Esophagus muscularis mucosa (tissue), 4 donors: ENCODE measurements at places on chromosomes 6 and 20.

DNA sequence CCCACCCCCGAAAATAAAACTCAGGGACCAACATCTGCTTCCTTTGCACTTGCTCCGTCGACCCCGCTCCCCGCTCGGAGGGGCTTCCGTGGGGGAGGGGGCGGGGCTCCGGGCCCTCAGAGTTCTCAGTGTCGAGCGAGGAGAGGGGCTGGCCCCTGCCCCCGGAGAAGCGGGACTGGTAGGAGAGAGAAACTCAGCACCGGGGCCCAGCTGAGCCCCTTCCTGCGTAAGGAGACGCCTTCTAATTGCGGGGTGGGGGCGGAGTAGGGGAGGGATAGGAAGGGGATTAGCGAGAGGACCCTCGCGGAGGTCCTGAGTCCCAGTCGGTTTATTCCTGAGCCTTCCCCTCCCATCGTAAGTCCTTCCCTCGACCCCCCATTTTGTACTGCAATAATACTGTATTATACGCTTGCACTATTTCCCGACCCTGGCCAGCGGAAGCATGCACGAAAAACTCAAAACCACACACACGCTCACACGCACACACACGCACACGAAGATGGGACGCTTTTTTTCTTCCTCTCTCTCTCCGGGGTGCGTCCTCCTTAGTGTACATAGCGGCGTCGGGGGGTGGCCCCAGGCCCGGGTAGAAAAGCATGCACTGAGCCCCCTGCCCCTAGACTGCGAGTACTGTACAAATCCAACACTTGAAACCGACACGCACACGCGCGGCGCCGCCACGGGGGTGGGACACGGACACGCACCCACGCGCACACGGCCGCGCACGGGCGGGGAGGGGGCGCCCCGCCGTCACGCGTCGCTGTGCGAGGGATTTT lies 22.1 kb upstream of the SLC22A7 start:
- DNase-seq = no peak

GRCh38 chr6:24599686-24600399 lies 46.1 kb downstream of the KIAA0319 start:
- DNase-seq = no peak

DNA sequence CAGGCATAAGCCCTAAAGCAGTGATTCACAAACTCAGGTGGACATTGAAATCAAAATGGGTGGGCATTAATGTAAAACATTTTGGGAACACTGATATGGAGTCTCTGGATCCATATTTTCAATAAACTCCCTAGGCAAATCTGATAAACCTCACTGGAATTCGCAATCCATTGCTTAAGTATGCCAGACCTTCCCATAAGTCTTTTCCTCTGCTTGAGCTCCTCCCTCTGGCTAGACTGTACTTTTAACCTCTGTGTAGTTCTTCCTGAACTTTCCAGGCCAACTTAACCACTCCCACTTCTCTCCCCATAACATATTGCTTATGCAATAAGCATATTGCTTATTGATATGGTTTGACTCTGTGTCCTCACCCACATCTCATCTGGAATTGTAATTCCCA lies 629.7 kb upstream of the IMPG1 start:
- DNase-seq = no peak

- no peak for DNase-seq
These were observed 21.3 kb downstream of the PSMG4 start for GRCh38 chr6:3280091-3280490.

- no peak for DNase-seq
These were observed 70.2 kb downstream of the RCAN2 start for GRCh38 chr6:46420921-46421638.

GRCh38 chr6:39769012-39769411 lies 23.2 kb upstream of the DAAM2 start:
- DNase-seq = no peak

DNA sequence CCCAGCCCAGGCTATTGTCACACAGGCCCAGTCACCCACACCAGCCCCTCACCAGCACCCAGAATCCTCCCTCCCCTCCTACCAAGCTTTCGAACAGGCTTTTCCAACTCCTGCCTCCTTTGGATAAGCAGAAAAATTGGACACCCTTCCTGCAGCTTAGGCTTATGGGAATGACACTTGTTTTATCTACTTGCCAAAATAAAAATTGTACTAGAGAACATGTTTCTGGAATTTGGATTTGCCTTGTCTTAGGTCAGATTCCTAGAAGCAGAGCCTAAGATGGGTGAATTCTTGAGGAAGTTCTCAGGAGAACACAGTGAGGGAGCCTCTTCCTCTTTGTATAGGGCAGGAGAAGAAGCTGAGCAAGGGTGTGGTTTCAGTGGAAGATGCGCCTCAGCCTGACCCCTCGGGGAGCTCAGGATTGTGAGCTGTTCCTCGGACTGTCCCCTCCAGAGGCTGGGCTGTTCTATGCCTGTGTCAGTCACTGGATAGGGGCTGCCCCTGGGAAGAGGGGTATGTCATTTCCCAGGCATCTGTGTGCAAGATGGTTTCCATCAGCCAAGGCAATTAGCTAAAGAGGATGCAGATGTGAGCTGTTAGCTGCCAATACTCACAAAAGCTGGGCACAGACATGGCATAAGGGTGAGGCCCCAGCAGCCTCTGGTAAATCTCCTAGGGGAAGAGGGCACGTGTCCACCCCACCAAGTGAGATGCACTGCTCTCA lies 33.9 kb downstream of the ITPR3 start:
- DNase-seq = no peak

DNA sequence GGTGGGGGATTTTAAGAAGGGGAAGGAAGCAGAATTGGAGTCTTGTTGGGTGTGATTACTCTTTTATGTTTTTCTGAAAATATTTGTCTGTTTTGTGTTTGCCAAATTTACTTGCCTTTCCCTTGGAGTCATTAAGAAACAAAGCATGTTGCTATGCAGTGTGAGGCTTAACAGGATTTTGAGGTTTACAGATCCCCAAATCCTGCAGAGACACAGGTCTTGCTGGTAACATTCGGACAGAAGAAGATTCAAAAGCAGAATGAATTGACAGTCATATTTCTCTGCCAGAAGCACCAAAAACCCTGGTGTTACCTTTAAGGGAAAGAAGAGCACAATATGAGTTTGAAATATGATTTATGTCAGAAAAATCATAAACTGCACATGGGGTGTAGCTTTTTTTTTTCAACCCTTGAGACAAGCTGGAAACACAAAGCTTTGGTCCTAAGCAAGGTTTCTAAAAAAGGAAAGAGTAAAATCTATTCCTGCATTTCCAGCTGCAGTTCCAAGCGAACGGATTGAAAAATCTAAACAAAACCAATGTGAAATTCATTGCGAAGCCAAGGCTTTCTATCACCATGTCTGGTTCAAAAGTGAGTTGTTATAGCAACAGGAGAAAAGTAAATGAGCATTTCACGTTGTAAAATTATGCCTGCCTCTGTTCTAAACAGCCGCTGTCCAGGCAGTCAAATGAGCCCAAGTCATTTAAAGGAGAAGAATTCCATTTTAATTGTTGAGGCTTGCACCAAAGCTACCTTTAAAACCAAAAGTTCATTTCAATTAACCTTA lies 358.9 kb upstream of the SASH1 start:
- DNase-seq = no peak

DNA sequence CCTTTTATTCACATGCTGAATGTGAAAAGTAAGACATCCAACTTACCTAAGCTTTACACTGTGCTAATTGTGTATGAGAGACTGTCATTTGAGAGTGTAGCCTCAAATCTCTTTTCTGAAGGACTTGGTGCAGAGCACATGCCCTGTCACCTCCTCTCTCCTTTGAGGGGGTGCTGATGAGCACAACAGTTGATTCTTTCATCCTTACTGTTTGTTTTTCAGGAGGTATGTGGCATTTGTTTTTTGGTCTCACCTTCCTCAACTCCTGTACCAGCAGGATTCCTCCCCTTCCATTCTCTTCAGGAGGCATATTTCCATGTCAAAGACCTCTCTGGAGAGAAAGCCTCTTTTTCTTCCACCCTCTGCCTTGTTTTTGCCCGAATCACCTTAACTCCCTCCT lies 252.6 kb upstream of the CITED2 start:
- DNase-seq = no peak

GRCh38 chr6:144544266-144544830 lies 259.2 kb downstream of the UTRN start:
- no peak for DNase-seq

GRCh38 chr6:155181498-155181897 lies 82.3 kb upstream of the CLDN20 start:
- DNase-seq = no peak
